ENCODE measurements at places on chromosomes 12 and 14.
A peak's percentile ranks its signal among the peaks of the same experiment; 100 is the strongest.

DNA sequence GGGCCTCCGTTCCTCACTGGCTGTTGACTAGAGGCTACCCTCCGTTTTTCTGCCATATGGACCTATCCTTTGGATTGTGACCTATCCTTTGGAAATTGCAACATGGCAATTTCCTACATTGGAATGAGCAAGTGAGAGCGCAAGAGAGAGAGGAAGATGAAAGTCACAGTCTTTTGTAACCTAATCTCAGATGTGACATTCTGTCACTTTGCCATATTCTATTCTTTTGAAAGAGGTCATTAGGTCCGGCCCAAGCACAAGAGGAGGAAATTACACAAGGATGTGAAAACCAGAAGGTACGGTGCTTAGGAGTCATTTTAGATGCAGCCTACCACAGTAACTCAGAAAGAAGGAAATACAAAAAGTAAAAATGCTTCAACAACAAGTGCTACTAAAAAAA, 47.3 kb upstream of the SRP54 start:
- no peak for DNase-seq

GRCh38 chr12:53738406-53739213, 11.4 kb upstream of the CALCOCO1 start:
- DNase-seq, result no peak

DNA sequence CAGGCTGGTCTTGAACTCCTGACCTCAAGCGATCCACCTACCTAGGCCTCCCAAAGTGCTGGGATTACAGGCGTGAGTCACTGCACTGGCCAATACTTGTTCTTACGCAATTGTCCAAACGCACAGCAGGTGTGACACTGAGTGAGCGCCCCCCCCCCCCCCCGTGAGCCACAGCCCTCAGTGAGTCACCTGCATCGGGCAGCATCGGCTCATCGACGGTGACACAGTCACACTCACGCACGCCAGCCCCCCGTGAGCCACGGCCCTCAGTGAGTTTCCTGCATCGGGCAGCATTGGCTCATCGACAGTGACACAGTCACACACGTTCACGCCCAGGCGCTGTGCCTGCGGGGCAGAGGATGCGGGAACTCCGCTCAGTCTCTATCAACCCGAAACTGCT, 42.5 kb downstream of the GALNT9 start:
- no peak for DNase-seq

DNA sequence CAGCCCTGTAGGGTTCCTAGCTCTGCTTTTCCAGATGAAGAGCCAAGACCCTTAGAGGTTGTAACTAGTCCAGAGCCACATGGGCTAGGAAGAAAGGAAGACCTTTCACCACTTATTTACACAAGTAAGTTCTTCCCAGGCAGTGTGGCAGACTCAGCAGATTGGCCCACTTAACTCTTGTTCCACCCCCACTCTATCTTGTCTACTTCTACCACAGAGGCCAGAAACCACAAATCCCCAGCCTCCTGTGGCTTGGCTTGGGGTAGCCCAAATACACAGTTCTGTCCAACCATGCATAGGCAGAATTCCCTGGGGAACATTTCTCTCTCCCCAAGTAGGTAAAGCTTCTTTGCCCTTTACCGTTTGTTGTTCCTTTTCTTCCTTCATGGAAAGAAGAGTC, 383.5 kb downstream of the RGS6 start:
- DNase-seq, result no peak

DNA sequence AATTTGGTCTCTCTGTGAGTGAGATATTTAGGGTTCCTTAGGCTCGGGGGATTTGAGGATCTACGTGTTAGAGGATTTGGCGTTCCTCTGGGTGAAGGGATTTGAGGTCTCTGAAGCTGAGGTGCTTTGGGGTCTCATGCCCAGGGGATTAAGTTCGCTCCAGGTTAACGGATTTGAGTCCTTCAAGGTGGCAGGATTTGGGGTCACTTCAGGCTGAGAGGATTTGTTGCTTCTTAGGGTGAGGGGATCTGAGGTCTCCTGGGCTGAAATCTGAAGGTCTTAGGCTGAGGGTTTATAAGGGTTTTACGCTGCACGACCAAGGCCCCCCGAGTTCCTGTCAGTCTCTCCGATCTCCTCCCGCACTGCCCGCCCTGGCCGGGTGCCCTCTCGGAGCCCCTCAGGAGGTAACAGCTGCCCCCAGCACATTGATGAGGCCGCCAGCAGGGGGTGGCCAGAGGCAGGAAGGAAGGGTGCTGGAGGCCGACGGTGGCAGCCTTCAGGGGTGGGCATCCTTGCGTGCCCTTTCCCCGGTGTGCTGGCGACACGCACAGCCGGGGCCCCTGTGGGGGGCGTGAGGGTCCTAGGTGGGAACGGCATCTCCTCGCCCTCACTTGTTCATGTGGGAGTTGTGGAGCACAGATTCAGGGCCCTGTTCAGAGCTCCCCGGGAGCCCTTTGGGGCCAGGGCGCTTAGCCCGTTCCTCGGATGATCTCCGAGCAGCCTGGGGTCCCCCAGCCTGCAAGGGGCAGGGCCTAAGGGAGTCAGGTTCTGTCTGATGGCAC, 14.3 kb downstream of the CEP170B start:
- no peak for DNase-seq

GRCh38 chr12:120076651-120077050, 39.9 kb downstream of the RAB35 start:
- DNase-seq, result no peak

- DNase-seq, result no peak
These were observed 41.5 kb downstream of the BCL11B start for GRCh38 chr14:99230208-99231151.

DNA sequence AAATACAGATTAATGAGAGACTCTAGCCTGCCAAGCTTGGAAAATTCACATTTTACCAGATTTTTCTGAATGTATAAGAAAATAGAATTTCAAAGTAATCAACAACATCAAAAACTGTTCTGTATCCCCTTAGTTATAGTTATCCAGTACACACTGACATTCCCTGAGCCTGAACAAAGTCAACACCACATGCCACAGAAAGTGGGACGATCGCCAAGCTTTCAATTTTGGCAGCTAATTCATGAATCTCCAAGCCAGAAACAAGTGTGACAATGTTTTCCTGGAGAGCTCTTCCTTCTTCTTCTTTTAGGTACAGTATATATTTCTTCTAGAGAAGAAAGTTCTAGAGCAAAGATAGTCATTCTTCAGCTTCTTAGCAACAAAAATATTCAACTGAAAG, 290.2 kb downstream of the PRKD1 start:
- DNase-seq, result no peak

DNA sequence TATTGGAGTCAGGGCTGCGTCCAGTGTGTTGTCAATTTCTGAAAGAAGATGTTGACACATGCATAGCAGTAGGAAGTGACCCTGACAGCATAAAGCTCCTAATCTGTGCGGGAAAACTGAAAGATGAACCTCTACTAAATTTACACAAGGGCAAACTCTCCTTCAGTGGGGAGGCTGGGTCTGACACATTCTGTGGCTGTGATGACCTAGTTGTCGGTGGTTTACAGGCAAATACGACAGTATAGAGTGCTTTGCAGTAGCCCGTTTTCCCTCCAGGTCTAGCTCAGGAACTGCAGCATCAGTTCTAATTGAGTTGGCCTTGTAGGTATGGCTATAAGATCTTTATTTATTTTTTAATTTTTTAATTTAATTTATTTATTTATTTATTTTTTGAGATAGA, 14.8 kb upstream of the GABARAPL1 start:
- DNase-seq, result no peak

DNA sequence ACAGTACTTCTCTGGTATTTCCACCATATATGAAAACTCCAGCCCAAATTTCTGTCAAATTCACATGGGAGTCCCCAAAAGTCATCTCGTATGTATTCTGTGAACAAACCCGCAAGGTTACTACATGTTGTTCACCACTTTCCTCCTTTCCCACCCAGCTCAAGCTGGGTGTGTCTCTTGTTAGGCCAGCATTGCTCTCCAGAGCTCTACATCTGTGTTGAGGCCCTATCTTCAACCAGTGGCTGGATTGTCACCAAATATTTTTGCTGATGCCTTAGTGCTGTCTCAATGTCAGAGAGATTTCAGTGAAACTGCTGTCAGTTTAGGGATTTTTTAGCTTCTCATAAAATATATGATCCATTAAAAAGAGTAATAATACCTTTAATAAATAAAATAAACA, 230.9 kb downstream of the BTG1 start:
- DNase-seq, result no peak

DNA sequence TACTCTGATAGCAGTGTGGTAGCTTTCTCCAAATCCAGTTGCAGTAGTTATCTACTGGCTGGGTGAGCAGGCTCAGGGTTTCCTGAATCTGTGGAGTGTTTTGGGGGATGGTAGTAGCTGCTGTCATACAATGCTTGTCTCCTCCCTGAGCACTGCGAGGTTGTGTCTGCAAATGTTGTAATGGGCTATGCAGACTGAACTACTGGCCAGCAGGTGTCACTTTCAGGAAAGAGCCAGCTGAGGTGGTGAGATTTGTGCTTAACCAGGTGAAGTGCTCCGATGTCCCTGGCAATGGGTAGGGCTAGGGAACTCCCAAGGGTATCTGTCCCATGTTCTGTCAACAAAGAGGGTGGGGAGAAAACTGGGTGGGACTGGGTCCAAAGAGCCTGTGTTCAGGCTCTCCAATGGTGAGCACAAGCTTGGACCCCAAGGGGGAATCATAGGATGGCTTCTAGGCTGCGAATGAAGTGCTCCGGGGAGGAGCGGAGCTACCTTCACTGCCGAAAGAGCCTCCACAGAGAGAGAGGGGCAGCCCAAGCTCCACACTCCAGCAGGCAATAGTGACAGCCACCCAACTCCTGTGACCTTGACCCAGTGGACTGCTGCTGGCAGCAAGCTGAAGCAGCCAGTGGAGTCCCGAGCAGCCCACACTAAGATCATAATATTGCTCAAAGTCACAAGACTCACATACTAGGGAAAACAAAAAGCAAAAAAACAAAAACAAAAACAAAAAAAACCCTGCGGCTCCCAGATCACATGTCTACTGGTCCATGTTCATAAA, 1324.0 kb upstream of the USP15 start:
- DNase-seq, result no peak

DNA sequence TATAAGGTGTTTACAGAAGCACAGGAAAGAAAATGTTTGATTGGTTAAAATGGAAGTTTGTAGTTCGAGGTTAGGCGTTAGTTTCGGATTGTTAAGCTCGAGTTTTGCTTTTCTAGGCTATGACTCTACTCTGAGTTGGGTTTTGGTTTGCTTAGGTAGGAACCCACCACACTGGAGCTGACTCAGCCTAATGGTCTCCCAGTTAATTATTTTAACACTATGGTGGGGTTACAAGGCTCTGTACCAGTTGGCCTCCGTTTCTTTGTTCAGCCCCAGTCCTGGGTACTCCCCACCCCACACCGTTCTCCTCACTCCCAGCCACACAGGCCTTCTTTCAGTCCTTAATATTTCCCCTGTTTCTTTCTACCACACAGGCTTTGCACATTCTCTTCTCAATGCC, 583.9 kb downstream of the NRXN3 start:
- no peak for DNase-seq

DNA sequence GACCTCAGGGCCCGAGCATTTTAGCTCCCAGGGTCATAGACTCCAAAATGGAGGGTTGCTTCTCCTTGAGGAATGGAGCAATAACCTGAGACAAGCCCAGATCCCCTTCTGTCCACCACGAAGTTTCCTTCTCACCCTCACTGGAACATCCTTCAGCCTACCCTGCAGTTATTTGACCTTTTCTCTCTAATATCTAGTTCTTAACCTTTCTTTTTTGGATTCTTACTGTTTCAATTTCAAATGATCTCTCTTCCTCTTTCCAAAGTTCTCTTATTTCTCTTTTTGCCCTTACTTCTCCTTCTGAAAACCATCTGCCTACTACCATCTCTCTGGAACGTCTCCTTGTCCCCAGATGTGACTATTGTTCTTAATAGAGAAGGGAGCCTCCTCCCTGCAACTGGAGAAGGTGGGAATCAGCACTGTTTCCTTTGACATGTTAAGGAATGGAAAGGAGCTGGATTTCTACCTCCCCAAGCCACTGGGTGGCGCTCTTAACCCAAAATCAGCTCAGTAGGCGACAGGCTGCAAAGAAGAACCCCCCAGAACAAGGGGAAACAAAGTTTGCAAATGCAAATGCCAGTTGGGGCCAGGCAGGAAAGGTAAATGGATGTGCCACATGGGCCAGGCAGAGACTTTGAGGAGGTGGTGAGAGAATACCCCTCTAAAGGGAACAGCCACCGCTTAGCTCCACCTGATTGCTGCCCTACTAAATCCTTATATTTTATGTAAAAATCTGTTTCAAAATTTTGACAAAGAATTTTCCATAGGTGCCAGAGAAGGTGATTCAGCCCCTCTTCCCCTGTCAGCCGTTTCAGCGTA, 22.4 kb upstream of the PDE1B start:
- peak; percentile 6 for DNase-seq

GRCh38 chr12:94244165-94245133, 96.1 kb downstream of the PLXNC1 start:
- DNase-seq, result no peak

GRCh38 chr12:56188778-56189098, 545 bp downstream of the SMARCC2 start:
- peak; percentile 7 for DNase-seq

- no peak for DNase-seq
These were observed 20.2 kb upstream of the PPP1CC start for GRCh38 chr12:110762891-110763290.

DNA sequence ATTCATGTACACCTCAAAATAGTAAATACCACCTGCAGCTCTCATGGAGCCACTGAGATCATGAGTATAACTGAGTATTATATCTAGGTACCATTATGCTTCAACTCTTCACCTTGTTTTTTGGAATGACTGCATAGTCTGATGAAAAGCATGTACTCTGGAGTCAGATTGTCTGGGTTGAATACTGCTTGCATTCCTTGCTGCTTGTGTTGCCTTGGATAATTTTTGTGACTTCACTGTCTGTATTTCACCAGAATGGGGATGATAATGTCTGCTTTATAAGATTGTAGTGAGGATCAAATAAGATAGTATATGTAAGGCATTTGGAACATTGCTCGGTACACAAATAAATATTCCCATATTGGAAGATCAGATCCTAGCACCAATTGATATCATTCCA, 54.2 kb downstream of the SUSD6 start:
- no peak for DNase-seq

- DNase-seq, result no peak
These were observed 35.7 kb downstream of the SIX6 start for GRCh38 chr14:60544659-60545058.

DNA sequence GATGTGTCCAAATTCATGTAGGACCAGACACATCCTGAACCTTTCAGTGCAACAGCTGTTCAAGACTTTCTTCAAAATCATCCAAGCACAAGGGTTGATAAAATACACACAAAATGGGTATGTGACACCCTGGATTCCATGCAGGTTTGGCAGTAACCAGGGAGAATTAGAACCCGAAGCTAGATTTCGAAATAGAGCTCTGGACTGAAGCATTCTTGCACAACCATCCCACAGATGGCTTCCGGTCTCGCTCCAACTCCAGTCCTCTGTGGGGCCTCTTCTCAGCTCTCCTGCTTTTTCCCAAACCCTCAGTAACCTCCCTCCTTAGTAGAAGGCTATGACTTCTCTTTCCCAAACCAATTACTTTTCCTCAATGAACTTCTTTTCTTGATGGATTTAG, 171.3 kb downstream of the TTC7B start:
- no peak for DNase-seq

DNA sequence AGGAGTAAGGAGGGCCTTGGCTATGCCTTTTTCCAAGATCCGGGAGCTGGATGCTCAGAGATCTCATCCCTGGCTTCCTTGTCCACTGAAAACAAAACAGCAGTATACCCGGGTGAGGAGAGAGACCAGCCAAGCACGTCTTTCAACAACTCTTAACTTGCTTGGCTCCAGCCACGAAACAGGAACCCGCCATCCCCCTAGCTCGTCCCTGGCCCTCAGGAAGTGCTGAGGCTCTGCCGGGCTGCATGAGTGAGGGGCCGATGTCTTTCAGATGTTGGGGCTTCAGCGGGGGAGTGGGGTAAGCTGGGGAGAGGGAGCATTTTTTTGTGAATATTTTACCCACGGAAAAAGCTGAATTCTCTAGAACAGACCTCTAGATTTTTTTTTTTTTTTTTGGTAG, 231.1 kb downstream of the CACNA1C start:
- DNase-seq, result no peak

Data from NCI-H510A treated with DMSO at 0.1 percent for 48 hours (cell line).